ENCODE measurements at places on chromosomes 2 and 18. TPM values are rescaled to one million over a fixed set of nuclear protein-coding genes. Genes with fewer than 3 reads are reported as not detected.

Gene SPATA3
- polyA plus RNA-seq = not detected

Gene ENOSF1
- polyA plus RNA-seq = 31.8 TPM

Gene IL36A
- 9.7 TPM for polyA plus RNA-seq

Gene ZNF892
- polyA plus RNA-seq = not detected

Gene ANKRD29
- 8.2 TPM for polyA plus RNA-seq

Gene ZNF521
- polyA plus RNA-seq = 0.80 TPM

Gene RUFY4
- 0.12 TPM for polyA plus RNA-seq

Gene SERPINB11
- polyA plus RNA-seq = 2.7 TPM

Gene METTL21A
- polyA plus RNA-seq = 22.9 TPM

Gene CABYR
- not detected for polyA plus RNA-seq

Gene ERFE
- 0.75 TPM for polyA plus RNA-seq

Gene MYOM1
- 1.4 TPM for polyA plus RNA-seq

Gene BARD1
- 4.3 TPM for polyA plus RNA-seq

Gene OXER1
- 0.46 TPM for polyA plus RNA-seq

Gene COQ10B
- polyA plus RNA-seq = 30.1 TPM

Gene KCNK3
- polyA plus RNA-seq = 0.62 TPM

Gene SERPINB2
- polyA plus RNA-seq = 4.1 TPM

Gene ALPG
- polyA plus RNA-seq = not detected

Gene DES
- polyA plus RNA-seq = 122 TPM

Gene CD8A
- 1.2 TPM for polyA plus RNA-seq

Gene HMSD
- polyA plus RNA-seq = 0.31 TPM

Gene GCG
- polyA plus RNA-seq = 0.50 TPM

Gene PRSS56
- not detected for polyA plus RNA-seq

Gene EPB41L3
- 3.5 TPM for polyA plus RNA-seq

Gene DCC
- not detected for polyA plus RNA-seq

Gene DIPK1C
- polyA plus RNA-seq = 0.55 TPM

Gene SMYD1
- polyA plus RNA-seq = 0.12 TPM

Gene DSG3
- 47.6 TPM for polyA plus RNA-seq

Gene CYS1
- polyA plus RNA-seq = 5.8 TPM

Gene PPP1R1C
- polyA plus RNA-seq = 1.6 TPM

Gene MEIS1
- 9.8 TPM for polyA plus RNA-seq

Gene CIB4
- polyA plus RNA-seq = not detected

Gene IL1B
- polyA plus RNA-seq = 64.9 TPM
